Neural cell (in vitro differentiated cells): ENCODE measurements at places on chromosomes 11 and 22. TPM values are rescaled to one million over a fixed set of nuclear protein-coding genes. Genes with fewer than 3 reads are reported as not detected.

Gene SPON1
- 0.66 and 0.74 TPM in 2 replicates for polyA plus RNA-seq

Gene SULT4A1
- polyA plus RNA-seq, result 182 and 196 TPM in 2 replicates

Gene OR8D1
- polyA plus RNA-seq, result not detected in 2 replicates

Gene SNX32
- 12.6 and 16.0 TPM in 2 replicates for polyA plus RNA-seq

Gene CD3D
- polyA plus RNA-seq, result not detected in 2 replicates
